Hypothalamus (tissue), 51 donors: ENCODE measurements at places on chromosomes 2 and 18.

GRCh38 chr2:45570671-45571334 lies 40.3 kb downstream of the SRBD1 start:
- DNase-seq, result no peak

GRCh38 chr2:80515964-80516363 lies 211.4 kb upstream of the LRRTM1 start:
- no peak for DNase-seq

GRCh38 chr18:25544546-25545287 lies 192.8 kb upstream of the ZNF521 start:
- DNase-seq, result no peak

DNA sequence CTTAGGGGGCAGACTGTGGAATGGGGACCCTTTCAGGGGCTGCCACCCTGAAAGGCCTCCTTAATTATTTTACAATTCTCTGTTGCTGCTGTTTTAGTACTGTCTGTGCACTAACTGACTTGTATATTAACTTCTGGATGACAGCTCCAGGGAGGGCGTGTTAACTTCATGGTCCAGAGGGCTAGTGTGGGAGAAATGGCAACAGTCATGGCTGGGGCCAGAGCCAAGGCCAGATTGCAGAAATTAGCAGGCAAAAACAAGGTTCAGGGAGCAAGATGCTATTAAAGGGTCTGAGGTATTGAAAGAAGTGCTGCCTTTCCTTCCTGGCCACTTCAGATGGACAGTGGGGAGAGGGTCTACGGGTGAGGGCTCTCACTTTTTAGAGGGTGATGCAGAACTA lies 9.1 kb downstream of the WIPF1 start:
- no peak for DNase-seq

GRCh38 chr2:60662781-60663180 lies 93.3 kb upstream of the PAPOLG start:
- no peak for DNase-seq

- no peak for DNase-seq
Measured at GRCh38 chr18:24514439-24514838, 54.0 kb downstream of the HRH4 start.

- DNase-seq, result no peak
Measured at GRCh38 chr18:25247725-25248124, 104.2 kb downstream of the ZNF521 start.
